GM23248 (cell line): ENCODE measurements at places on chromosomes 6 and 20.

DNA sequence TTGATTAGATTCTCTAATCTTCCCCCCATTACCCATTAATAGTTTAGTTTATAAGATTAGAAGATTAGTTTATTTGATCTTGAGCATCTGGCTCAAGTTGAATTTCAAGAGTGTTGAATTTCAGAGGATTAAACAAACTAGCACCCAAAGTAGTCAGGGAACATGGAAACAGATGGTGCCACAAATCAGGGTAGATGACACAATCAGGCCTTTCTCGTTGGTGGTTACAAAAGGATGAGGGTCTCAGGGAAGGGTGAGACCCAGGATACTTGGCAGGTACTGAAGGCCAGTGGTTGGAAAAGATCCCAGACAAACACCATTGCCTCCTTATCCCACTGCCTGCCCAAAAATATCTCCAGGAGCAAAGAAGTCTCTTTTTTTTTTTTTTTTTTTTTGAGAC is 29.5 kb upstream of the ADGRF1 start:
- DNase-seq, result no peak

DNA sequence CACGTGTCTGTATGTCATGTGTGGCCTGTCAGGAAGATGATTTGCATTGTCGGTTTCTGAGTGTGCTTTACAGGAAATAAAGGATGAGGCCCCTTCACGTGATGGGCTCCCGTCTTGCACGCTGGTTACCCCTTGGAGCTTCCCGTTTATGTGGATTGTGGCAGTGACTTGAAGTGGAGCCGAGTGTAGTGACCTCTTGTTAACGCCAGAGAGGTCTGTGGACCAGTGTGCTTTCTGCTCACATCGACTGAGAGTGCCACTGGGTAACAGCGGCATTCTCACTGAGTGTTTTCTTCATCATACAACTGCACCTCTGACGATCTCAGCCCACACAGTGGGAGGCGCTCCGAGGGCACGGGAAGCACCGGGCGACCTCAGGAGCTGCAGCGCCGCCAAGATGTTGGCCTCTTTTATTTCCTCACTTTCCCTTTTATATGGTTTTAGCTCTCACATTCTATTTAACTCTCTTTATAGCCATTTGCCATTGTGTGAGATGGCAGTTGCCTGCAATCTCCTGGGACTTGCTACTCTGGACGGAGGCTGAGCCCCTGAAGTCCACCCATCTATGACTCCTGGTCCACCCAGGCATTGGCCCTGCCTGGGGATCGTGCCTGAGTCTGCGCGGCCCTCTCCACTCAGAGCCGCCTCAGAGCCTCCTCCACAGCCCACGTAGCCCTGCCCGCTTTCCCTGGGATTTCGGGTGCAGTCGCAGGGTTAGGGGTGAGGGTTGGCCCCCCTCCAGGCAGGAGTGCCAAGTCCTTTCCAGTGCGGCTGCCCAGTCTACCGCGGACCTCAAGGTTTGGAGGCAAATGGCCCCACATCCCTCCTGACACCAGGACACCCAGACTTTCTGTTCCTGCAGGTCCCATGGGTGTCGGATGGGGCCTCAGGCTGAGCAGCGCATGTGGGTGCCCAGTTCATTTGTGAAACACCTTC is 238.9 kb downstream of the ERMARD start:
- no peak for DNase-seq

- no peak for DNase-seq
These were observed 41.2 kb downstream of the OPN5 start for GRCh38 chr6:47822856-47823554.

- DNase-seq, result peak; percentile 69
These were observed 577 bp downstream of the LSM14B start for GRCh38 chr20:62122654-62123449.

DNA sequence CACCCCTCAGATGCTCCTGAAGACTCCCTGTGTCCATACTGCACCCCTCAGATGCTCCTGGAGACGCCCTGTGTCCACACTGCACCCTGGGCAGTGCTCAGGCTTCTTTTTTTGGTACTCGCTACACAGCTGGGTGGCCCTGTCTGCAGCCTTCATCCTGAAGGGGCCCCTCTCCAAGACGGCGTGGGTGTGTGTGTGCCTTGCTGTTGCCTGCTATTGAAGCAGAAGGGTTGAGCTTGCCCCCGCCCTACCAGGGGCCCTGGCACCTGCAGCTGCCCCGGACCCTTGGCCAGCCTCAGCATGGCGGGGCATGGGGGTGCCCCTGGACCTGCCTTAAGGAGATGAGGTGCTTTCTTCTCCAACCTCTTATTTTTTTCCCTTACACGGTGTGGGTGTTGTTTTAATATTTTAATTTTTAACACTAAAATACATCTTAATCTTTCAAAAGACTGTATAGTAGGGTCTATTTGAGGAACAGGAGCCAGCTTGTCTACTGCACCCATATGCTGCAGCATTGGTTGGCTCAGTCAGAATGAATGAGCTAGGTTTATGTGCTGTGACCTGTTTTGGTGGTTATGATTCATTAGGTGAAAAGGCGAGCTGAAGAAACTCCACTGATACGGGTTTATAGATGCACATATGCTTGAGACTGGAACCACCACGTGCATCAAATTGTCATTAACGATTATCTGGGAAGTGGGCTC is 135.9 kb downstream of the AGPAT4 start:
- peak; percentile 56 for DNase-seq

DNA sequence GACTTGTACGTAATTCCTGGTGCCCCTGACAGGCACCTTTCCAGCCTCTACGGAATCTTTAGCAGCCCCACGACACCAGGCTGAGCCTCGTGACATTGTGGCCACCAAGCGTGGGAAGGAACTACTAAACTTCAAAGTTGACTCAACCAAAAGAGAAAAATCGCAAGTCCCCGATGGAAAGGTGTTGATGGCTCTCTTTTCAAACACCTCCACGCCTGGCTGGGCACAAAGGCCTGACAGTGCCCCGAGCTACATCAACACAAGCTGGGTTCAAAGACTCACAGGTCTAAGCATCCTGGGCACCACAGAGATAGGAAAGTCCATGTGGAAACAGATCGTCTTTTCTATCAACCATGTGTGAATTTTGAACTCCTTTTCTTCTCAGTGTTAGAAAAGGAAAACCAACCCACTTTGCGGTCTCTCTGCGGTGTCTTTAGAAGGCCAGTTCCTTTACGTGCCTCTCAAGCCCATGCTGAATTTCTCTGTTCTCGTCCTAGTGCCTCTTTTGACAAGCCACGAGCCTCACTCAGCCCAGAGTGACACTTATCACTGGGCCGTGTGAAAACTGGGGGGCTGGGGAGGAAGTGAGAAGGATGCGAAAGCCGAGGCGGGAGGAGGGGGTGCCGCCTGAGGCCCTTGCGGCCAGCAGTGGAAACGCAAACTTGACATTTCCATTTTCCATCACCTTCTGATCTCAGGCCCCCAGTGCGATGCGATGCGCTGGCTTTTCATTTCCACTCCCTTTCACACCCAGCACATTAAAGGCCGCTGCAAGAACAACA is 59.4 kb downstream of the GFOD1 start:
- no peak for DNase-seq

- no peak for DNase-seq
These were observed 182.4 kb downstream of the DLL1 start for GRCh38 chr6:170108456-170108855.

GRCh38 chr6:34837528-34837927 is 45.6 kb downstream of the BLTP3A start:
- no peak for DNase-seq

GRCh38 chr6:108168501-108169463 is 3.0 kb downstream of the NR2E1 start:
- DNase-seq, result peak; percentile 49

DNA sequence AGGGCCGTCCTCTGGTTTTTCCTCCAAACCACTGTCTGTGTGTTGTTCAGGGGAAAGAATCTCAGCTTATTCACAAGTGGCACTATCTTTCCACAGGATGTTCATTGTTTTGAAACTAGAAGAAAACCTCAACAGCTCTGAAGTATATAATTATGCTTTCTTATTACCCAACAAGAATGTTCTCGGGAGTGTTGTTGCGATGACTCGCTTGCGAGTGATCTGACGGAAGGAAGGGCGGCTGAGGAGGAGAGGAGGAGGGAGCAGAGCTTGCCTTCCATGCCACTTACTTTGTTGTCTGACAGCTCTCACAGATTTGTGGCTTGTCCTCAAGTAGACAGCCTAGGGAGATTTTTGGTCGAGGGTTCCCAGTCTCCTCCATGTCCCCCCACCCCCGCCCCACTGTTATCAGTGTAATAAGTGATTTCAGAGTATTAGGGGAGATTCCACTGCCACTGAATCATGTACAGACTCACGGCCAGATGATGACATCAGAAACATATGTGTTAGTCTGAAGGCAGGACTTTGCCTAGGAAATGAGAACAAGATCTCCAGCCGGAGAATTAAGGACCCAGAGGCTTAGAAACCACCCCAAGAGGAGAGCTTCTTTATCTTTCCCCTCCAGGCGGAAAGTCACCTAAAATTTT is 80.7 kb upstream of the CCN6 start:
- peak; percentile 97 for DNase-seq

DNA sequence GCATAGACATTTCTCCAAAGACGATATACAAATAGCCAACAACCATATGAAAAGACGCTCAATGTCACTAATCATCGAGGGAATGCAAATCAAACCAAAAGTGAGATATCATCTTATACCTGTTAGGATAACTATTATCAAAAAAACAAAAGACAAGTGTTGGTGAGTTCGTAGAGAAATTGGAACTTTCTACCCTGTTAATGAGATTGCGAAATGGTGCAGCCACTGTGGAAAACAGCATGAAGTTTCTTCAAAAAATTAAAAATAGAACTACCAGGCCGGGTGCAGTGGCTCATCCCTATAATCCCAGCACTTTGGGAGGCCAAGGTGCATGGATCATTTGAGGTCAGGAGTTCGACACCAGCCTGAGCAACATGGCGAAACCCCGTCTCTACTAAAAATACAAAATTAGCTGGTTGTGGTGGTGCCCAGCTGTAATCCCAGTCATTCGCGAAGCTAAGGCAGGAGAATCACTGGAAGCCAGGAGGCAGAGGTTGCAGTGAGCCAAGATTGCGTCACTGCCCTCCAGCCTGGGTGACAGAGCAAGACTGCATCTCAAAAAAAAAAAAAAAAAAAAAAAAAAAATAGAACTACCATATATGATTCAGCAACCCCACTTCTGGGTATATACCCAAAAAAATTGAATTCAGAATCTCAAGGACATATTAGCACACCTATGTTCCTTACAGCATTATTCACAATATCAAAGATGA is 170.0 kb upstream of the ZNF184 start:
- no peak for DNase-seq

GRCh38 chr6:35496841-35497570 is at the start of gene TEAD3:
TEAD3 (minus strand) TSS chr6:35497079.
- DNase-seq, result peak; percentile 82

DNA sequence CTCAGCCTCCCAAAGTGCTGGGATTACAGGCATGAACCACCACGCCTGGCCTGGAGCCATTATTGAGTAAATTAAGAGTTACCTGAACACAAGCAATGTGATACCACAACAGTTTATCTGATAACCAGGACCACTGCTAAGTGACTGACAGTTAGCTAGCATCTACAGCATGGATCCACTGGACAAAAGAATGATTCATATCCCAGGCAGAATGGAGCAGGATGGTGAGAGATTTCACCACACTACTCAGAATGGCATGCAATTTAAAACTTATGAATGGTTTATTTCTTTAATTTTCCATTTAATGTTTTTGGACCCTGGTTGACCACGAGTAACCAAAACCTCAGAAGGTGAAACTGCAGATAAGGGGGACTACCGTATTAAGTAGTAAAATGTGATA is 48.6 kb downstream of the RALGAPA2 start:
- peak; percentile 9 for DNase-seq

GRCh38 chr6:99711302-99711701 is 104.7 kb downstream of the PRDM13 start:
- no peak for DNase-seq

DNA sequence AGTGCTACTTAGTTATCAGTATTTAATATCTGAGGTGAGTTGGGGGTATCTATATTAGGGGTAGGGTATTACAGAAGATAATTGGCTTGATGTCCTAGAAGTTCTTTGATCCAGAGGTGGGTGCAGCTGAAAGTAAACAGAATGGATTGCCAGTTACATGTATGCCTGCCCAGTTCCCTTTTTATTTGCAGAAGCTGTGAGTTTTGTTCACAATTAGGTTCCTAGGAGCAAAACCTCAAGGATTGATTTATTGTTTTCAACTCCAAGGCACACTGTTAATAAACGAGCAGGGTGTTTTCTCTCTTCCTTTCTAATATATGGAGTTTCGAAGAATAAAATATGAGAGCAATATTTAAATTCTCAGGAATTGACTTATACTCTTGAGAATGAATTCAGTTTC is 129.0 kb downstream of the SULF2 start:
- no peak for DNase-seq

DNA sequence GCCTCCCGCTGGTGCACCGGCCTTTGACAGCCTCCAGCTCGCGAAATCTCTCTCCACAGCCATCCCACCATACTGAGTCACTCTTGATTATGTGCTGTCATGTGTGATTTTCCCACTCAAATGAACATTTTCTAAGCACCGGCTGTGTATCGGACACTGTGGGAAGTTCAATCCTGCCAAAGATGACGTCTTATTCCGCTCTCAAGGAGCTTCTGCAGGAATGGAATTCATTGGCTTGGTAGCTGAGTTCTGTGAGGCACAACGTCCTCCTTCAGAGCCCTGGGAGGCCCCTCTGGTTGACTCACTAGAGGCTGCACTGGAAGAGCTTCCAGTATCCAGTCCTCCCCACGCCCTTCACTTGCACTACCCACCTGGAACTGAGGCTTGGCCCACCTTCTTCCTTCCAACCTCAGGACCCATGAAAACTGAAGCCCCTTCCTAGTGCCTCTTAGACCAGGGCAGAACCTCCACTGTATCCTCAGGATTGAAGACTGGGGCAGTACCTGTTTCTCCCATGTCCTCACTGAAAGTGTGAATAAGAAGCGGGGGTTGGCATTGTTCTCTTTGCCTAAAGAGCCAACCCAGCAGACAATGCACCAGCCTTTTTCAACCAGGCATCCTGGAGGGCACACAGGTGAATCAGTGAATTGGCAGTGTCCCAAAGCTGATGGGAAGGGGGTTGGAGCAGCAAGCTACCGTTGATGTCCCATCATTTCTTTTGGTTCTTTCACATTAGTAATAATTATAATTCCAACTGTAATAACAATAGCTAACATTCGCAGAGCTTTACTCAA is 1.7 kb downstream of the UNC5CL start:
- peak; percentile 55 for DNase-seq

- no peak for DNase-seq
These were observed 886.6 kb upstream of the ADGRB3 start for GRCh38 chr6:67748521-67748920.

DNA sequence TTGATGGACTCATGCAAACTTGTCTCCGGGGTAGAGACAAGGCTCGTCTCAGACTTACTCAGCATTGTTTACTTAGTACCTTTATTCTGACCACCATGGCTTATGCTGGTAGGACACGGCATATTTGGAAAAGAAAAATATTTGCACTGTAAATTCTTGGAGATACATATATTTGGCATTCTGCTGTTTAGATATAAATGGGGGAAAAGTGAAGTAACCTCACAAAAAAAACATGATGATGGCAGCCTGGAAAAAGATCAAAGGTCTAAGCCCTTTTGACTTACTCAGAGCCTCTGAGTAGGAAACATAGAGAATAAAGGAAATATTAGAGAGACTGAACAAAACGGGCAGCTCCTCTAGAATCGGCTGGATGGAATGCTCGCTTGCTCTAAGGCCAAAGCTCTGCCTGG is 32.5 kb downstream of the PDE10A start:
- no peak for DNase-seq
